Fibroblast of skin of back (primary cell): ENCODE measurements at places on chromosomes 3 and 15.

- DNase-seq, result peak; percentile 96
These were observed 62.9 kb upstream of the FNDC3B start for GRCh38 chr3:171976526-171976925.

- DNase-seq, result no peak
These were observed 1.5 kb downstream of the WDR5B start for GRCh38 chr3:122414391-122414790.

DNA sequence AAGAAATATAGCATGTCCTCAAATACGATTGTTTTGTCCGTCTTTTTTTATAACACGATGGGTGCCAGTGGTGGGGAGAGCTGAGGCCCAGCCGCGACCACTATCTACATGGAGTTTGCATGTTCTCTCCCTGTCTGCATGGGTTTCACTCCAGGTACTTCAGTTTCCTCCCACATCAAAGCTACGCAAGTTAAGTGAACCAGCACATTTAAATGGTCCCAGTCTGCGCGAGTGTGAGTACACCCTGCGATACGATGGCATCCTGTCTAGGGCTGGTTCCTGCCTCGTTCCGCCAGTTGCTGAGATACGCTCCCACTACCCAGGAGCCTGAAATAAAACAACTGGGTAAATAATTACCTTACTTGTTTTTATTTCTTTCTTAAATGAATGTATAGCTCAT, 40.6 kb downstream of the ATP13A3 start:
- no peak for DNase-seq

DNA sequence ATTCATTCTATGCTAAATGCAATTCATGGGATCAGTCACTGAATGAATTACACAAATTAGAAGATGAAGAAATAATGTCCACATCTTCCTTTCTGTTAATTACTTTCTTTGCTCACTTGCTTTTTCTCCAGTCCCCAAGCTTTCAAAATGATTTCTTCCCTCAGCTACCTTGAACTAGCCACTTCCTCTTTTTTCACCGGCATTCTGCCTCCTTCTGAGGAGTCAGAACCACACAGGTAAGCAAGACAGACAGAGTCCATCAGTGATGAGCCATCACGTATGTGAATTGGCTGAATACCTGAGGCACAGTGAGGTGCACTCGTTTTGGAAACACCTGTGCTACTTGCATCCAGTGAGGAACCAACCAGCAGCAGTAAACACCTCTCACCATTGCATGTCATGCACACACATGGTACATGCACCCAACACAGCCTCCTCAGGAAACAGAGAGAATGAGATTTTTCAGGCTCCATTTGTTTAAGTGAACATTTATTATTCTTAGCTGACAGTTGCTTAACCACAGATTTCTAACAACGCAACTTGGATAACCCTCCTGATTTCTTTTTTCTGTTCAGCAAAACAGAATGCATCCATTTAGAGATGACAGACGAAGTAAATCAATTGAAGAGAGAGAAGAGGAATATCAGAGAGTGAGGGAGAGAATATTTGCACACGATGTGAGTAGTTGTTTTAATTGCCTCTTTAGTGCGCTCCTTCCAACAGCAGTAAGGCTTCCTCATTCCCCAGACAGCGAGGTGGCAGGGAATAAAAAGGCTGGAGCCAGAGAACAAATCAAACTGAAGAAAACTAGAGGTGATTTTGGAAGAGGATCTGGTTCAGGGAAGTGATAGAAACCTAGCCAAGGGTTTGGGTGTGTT, 69.3 kb downstream of the ARPP21 start:
- no peak for DNase-seq

DNA sequence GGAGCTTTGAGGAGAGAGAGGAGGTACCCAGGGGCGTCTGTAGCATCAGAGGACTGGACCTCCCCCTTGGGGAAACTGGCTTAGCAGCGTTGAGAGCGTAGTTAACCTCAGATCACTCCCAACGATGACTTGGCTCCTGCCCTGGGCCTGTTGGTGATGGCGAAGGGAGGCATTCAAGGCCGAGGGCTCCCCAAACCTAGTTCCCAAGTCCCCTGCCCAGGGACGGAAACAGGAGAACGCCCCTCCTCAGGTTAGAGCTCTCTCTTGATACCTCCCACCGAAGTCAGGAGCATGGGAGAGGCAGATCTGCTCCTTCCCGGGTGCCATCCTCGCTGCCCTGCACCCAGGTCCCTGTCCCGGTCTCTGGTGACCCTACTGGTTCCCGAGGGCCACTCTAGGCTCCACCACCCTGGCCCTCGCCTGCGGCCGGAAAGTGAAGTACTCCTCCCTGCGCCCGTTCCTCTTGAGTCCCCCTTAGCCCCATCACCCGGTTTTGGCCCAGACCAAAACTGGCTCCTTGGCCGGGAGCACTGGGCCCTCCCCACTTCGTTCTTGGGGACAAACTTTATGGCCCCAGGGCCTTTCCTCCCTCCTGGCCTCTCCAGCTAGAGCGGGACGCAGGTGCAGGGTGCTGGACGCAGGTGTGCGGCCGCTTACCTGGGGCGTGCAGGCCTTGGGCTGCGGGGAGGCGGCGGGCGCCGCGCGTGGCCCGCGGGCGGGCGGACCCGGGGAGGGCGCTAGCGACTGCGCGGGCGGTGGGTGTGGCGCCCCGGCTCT, 2.6 kb upstream of the SKOR1 start:
- DNase-seq, result no peak

- no peak for DNase-seq
These were observed 162.2 kb downstream of the GREM1 start for GRCh38 chr15:32879980-32880379.

DNA sequence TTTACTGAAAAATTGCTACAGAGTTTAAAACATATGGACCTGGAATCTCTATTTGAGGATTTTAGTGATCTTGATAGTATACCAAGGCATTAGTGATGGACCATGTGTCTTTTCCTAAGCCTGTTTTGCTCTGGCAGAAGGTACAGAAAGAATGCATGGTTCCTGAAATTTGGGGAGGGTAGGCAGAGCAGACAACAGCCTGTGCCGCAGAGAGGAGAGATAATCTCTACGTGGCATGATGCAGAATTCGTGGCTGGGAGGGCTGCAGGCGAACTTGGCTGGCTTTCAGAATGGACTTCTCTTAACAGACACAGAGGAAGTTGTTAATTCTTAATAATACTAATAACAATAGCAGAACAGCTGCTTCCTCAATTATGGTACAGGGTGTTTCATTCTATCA, 137.5 kb upstream of the FOXB1 start:
- no peak for DNase-seq

DNA sequence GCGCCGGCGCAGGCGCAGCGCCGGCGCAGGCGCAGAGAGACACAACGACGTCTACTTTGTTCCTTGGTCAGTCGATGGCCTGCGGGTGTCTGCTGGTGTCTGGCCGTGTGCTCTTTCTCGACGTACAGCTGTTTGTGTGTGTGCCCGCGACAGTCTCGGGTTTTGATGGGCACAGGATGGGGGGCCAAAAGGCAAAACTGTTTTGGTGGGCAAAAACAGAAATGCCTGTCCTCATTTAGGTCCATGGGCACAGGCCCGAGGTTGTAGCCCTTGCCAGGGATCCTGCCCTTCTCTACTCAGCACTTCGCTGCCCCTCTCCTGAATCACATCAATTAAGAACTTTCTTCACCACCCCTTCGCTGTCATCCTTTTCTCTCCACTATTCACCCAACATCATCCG, 184.8 kb upstream of the CHL1 start:
- no peak for DNase-seq

- DNase-seq, result no peak
These were observed 58.4 kb downstream of the NME9 start for GRCh38 chr3:138271189-138271794.

DNA sequence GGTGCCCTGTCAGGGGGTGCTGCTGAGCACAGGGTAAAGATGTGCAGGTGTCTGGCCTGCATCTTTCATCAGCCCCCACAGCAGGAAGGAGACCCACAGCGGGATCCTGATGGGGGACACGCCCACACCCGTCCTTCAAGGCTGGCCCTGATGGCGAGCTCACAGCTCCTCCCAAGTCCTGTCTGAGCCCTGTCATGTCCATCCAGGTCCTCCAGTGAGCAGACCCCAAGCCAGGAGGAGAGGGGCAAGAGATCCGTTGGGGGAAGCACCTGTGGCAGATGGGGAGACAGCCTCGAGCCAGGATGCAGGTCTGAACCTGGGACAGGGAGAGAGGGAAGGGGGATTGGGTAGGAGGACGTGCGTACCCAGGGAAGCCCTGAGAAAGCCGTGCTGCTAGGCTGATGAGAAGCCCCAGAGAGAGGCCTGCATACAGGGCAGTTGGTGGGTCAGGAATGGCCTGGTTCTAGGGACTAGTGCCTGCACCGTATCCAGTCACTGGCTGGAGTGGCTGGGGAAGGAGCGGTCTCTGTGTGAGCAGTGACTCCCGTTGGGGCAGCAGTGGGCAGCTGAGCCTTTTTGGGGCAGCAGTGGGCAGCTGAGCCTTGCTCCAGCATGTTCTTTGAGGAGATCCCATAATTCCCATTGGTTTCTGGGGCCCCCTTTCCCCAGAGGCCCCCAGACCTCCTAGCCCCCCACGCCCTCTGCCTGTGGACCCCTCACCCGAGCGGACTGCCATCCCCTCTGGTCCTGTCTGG, 133.3 kb upstream of the MEF2A start:
- no peak for DNase-seq

DNA sequence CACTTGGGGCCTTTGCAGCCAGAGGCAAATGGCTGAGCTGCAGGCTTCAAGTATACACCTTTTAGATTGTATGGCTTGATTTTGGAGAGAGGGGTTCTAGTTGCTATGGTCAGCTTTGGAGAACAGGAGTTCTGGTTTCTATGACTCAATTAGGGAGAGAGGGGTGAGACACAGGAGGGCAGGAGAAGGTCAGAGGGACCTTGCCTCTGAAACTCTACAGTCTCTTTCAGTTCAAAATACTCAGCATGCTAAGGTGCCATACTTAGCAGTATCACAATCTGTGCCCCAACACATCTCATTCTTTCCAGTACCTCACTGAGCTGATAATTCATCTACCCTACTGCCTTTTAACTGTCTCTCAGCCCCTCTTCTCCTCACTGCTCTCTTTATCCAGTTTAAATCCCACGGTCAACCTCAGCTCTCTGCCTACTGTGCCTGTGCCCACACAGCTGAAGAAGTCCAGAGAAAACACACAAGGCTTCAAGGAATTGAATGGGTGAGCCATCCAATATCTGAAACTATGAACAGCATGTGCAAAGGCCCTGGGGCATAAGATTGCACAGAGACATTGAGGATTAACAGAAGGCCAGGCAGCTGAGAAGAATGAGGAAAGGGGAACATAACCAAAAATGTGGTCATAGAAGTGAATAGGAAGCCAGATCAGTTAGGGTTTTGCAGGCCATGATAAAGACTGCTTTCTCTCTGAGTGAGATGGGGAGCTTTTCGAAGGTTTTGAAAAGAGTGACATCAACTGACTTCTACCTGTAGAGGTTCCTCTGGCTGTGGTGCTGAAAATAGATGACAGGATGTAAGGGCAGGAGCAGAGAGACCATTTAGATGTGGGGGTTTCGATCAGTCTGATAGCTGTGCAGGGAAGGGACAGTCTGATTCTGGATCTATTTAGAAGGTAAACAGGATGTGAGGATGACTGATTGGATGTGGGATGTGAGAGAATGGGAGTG, 54.5 kb upstream of the C3orf80 start:
- DNase-seq, result no peak

GRCh38 chr3:112845772-112846171, 892 bp downstream of the CD200R1L start:
- no peak for DNase-seq

- DNase-seq, result peak; percentile 7
These were observed 50.9 kb downstream of the C3orf20 start for GRCh38 chr3:14725564-14726440.

DNA sequence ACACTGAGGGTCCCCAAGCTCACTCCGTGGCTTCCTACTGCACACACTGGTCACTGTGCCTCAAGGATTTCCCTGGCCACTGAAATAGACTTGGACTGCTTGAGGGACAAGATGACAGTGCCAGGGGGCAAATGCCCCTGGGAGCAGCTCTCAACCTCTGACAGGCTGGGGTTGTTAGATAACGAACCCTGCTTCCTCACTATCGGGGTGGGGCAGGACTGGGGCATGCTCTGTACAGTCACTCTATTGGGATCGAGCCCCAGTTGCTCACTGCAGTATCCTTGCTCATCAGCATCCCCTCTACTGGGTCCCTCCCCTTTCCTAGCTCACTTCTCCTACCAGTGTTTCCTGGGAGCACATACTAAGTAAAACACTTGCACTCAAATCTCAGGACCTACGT, 610.8 kb downstream of the NTRK3 start:
- DNase-seq, result no peak

DNA sequence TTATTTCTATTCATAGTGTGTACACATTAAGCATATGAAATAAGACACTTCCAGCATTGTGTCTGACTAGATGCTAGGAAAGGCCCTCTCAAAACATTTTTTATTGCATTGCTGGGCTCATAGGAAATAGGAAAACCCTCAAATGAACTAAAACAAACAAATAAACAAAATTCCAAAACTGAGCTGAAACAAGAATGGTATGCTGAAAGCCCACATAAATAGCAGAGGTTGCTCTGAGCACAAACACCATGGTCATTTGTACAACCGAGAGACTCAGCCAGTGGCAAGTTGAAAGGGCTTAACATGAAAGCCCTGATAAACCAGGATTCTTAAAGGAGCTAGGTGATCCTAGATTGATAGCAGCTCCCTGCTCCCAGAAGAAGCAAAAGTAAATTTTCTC, 310.0 kb upstream of the WNT5A start:
- DNase-seq, result no peak

DNA sequence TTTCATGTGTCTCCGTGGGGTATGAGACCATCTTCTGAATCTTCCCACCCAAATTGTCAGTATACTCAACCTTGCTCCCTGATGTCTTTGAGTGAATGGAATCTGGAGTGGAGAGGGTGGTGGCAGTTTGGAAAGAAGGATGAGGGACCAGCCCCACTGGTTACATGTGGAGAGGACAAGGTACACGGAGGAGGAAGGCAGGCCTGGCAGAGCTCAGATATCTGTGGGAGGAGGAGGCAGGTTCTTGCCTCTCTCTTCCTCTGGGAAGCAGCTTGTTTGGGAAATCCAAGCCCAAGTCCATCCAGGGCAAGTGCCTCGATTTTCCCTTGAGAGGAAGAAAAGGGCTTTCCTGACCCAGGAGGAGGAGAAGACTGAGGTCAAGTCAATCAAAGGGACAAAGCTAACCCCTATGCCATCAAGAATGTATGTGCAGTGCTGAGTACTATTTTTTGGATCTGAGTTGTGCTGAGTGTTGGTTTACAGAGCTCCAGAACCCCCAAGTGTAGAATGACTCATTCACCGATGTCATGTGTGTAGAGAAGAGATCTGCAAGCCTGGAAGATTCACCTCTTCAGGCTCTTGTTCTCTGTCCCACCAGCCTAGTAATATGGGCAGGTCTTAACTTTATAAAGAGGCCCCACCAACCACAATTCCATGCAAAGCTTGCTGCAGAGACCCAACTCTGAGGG, 19.8 kb upstream of the LOXL1 start:
- peak; percentile 58 for DNase-seq

DNA sequence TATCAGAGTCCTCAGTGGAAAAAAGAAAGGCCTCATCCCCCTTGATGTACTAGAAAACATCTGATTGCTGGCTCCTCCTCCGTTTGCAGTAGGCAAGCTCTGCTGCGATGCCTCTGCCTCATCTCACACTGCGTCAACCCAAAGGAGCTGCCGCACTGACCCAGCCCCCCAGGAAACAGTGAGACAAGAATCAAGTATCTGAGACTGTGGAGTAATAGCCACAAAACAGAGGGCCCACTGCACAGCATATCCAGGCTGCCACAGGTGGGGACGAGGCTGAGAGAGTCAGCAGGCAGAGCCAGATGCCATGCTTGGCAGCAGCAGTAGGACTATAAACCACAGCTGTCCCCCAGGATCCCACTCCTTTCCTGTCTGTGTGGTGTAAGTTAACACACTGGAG, 165.9 kb downstream of the STAC start:
- DNase-seq, result peak; percentile 29
